ENCODE measurements at places on chromosomes 2 and 18. TPM values are rescaled to one million over a fixed set of nuclear protein-coding genes. Genes with fewer than 3 reads are reported as not detected.
A peak's percentile ranks its signal among the peaks of the same experiment; 100 is the strongest.

- no peaks in the 10 kb centered on the region for H3K4me1 ChIP-seq
- no peak overlapping the region for H3K4me3 ChIP-seq
- H3K27me3 ChIP-seq, result no peaks in the 10 kb centered on the region
These were observed 32.7 kb upstream of the SPRED2 start for GRCh38 chr2:65465124-65465523.

- H3K4me1 ChIP-seq, result peaks cover 15% of the 10 kb centered on the region
- H3K36me3 ChIP-seq, result no peaks in the 10 kb centered on the region
- no peak overlapping the region for H3K4me3 ChIP-seq
- H3K27ac ChIP-seq, result peak overlapping the region; percentile 97
- H3K27me3 ChIP-seq, result no peaks in the 10 kb centered on the region
These were observed 51.1 kb downstream of the TNS1 start for GRCh38 chr2:217951521-217952247.

DNA sequence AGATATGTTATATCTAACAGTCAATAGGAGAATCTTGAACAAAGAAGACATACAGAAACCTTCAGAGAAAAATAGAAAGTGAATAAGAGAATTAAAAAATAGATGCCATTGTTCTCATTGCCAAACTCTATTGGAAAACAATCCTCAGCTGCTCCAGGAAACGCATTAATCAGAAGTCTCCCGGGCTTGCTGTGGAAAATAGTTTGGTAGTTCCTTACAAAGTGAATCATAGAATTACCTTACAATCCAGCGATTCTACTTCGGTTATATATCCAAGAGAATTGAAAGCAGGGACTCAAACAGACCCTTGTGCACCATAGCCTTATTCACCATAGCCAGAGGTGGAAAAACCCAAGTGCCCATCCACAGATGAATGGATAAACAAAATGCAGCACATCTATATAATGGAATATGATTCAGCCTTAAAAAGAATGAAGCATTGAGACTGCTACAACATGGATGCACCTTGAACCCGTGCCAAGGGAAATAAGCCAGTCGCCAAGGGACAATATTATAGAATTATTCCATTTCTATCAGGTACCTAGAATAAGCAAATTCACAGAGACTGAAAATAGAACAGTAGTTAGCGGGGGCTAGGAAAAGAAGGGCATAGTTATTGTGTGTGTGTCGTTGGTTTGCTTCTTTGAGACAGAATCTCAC is 21.9 kb upstream of the CHRNA1 start:
- no peaks in the 10 kb centered on the region for H3K36me3 ChIP-seq
- no peak overlapping the region for H3K27ac ChIP-seq
- H3K4me3 ChIP-seq, result no peak overlapping the region
- H3K4me1 ChIP-seq, result no peaks in the 10 kb centered on the region

DNA sequence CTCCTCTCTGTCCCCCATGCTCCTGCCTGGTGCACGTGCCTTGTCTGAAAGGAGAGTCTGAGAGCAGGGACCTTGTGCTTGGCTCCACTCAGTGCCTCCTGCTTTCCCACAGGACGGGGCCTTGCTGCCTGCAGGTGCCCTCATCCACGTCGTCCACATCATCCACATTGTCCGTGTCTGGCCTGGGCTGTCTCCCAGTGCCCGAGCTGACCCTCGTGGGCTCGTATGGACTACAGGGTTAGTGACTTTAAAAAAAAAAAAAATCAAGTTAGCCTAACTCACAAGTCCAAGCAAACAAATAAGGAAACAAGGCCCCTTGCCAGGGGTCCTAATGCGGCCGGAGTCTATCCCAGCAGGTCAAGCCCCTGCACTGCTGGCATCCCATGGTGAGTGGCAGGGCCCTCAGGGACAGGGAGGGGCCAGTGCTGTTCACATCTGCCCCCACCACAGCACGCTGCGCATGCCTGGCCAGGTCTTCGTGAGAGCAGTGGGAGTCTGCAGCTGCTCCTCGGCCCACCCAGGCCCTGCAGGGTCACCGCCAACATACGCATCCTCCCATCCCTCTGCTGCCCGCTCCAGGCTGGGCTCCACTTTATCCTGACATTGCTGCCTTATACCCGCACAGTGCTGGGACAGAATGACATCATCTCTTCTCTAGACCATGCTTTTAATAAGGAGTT is 232.6 kb downstream of the NDUFA10 start:
- no peak overlapping the region for H3K4me3 ChIP-seq
- no peak for DNase-seq
- no peaks in the 10 kb centered on the region for H3K36me3 ChIP-seq
- no peaks in the 10 kb centered on the region for H3K4me1 ChIP-seq

- no peak overlapping the region for H3K4me3 ChIP-seq
- no peaks in the 10 kb centered on the region for H3K36me3 ChIP-seq
- no peak overlapping the region for H3K27ac ChIP-seq
- H3K27me3 ChIP-seq, result no peaks in the 10 kb centered on the region
These were observed 20.0 kb downstream of the TRIP12 start for GRCh38 chr2:229901819-229902218.

DNA sequence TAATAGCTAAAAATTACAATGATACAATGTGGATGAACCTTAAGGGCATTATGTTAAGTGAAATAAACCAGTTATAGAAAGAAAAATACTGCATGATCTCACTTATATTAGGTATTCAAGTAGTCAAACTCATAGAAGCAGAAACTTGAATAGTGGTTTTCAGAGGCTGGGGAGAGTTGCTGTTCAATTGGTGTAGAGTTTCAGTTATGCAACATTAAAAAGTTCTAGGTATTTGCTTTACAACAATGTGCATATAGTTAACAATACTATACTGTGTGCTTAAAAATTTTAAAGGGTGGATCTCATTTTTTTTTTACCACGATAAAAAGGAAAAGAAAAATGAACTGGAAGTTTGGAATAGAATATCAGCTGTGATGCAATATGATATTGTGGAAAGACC is 479.1 kb downstream of the SPAG16 start:
- no peak overlapping the region for H3K4me3 ChIP-seq
- no peak for DNase-seq
- no peaks in the 10 kb centered on the region for H3K4me1 ChIP-seq
- H3K27ac ChIP-seq, result no peak overlapping the region
- H3K27me3 ChIP-seq, result no peaks in the 10 kb centered on the region
- no peaks in the 10 kb centered on the region for H3K36me3 ChIP-seq

DNA sequence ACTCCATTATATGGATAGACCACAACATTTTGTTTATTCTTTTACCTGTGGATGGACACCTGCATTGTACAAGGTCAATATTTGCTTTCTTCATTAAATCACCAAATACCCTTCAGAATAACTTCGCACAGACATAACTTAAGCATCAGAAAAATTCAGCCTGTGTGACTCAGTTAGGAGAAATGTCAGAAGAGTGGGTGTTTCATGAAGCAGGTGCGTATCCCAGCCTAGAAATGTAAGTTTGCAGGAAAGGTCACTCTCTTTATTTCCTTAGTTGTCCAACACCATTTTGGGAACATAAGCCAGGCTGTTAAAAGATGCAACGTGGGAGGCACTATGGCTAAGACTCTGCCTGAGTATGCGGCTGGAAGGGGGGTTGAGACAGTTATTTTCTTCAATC is 48.6 kb upstream of the FHL2 start:
- H3K4me3 ChIP-seq, result no peak overlapping the region
- no peak for DNase-seq
- H3K27me3 ChIP-seq, result no peaks in the 10 kb centered on the region
- no peaks in the 10 kb centered on the region for H3K4me1 ChIP-seq

DNA sequence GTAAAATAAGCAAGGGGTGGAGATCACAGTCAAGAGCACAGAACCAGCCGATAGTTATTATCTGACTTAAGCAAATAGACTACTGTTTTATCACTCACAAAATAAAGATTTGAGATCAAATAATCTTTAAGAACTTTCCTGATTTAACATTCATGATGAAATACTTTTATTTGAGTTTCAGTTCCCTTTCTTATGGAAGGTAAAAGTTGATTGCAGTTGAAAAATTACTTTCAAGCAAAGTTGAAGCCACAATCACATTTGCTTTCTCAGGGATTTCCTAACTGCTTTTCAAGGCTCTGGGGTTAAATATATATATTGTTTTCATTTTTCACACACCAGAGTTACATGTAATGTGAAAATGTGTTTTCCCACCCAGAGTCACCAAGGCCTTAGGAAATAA is 599.5 kb downstream of the KCNJ3 start:
- H3K36me3 ChIP-seq, result no peaks in the 10 kb centered on the region
- DNase-seq, result no peak
- H3K27ac ChIP-seq, result no peak overlapping the region
- no peaks in the 10 kb centered on the region for H3K27me3 ChIP-seq

- H3K4me1 ChIP-seq, result no peaks in the 10 kb centered on the region
- no peaks in the 10 kb centered on the region for H3K27me3 ChIP-seq
- no peak overlapping the region for H3K27ac ChIP-seq
These were observed 31.6 kb upstream of the ZNF804A start for GRCh38 chr2:184566716-184567115.

GRCh38 chr2:44578471-44579093 is 216.8 kb downstream of the CAMKMT start:
- no peaks in the 10 kb centered on the region for H3K27me3 ChIP-seq
- H3K4me1 ChIP-seq, result no peaks in the 10 kb centered on the region
- no peaks in the 10 kb centered on the region for H3K36me3 ChIP-seq
- H3K27ac ChIP-seq, result no peak overlapping the region
- no peak overlapping the region for H3K4me3 ChIP-seq

DNA sequence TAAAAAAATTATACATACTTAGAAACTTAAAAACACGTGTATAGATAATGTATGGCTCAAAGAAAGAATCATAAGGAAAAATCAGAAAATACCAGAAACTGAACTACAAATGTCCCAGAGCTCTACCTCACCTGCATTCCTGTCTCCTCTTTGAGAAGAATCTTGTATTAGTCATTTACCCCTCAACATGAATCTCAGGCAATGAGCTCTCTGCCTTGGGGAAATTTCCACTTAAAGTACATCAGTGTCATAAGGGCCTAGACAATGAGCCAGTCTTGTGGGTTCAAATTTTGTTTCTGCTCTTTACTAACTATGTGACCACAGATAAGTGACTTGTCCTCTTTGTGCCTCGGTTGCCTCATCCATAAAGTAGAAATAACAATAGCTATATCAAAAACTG is 40.1 kb downstream of the SCG2 start:
- no peak overlapping the region for H3K4me3 ChIP-seq
- no peaks in the 10 kb centered on the region for H3K36me3 ChIP-seq
- no peaks in the 10 kb centered on the region for H3K27me3 ChIP-seq

- no peak for DNase-seq
- no peak overlapping the region for H3K27ac ChIP-seq
- H3K27me3 ChIP-seq, result no peaks in the 10 kb centered on the region
- H3K4me1 ChIP-seq, result no peaks in the 10 kb centered on the region
- H3K36me3 ChIP-seq, result no peaks in the 10 kb centered on the region
These were observed 41.1 kb downstream of the ACVR1C start for GRCh38 chr2:157587576-157587975.

GRCh38 chr2:229572507-229573271 is 141.7 kb downstream of the DNER start:
- no peak overlapping the region for H3K4me3 ChIP-seq
- DNase-seq, result no peak
- H3K27ac ChIP-seq, result peak overlapping the region; percentile 61
- no peaks in the 10 kb centered on the region for H3K4me1 ChIP-seq

DNA sequence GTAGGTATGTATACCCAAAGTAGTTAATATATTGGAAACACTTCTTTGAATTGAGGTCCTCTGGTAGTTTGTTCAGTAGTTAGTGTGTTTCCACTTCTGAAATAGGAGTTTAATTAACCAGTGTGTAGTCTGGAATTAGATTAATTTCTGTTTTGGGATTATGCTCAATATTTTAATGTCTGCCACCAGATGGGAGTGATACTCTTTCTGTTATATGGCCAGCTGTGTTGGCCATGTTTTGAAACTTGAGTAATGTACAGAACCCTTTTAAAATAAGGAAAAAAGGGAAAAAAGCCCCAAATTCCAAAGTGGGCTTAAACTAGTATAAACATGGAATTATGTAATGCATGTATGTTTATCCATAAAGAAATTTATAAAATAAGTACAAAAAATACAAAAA is 147.7 kb downstream of the CTNNA2 start:
- no peaks in the 10 kb centered on the region for H3K4me1 ChIP-seq
- no peak overlapping the region for H3K4me3 ChIP-seq
- H3K27ac ChIP-seq, result no peak overlapping the region
- no peak for DNase-seq
- H3K36me3 ChIP-seq, result no peaks in the 10 kb centered on the region

DNA sequence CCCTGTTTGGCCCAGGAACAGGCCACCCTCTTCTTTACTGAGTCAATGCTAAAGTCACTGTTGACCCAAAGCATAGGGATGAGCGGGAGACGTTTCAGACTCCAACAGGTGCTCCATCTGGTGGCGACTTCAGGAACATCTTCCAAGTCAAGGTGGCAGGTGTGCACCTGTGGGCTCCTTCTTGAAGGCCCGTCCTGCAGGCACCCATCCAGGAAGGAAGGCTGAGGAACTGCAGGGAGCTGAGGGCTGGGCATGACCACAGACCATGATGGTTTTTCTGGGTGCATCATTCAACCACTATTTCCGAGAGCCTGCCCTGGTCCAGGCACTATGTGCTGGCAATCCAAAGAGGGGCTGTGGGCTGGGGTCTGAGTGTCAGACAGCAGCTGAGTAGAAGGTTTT is 142.8 kb downstream of the NDUFA10 start:
- no peaks in the 10 kb centered on the region for H3K4me1 ChIP-seq
- no peaks in the 10 kb centered on the region for H3K27me3 ChIP-seq
- no peak overlapping the region for H3K4me3 ChIP-seq
- no peak overlapping the region for H3K27ac ChIP-seq
- DNase-seq, result peak; percentile 59

DNA sequence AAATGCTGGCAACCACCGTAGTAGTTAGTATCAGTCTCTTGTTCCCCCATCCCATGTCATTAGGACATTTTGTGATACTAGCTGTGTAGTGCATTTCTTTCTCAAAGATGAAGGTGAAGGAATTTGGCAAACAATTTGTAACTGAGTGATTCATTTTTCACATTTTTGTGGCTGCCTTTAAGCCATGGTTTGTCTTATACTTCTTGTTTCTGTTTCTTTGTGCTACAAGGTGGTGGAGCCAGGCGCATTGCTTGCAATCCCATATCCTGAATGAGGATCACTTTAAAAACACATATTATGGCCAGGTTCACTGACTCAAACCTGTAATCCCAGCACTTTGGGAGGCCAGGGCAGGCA is 40.6 kb downstream of the GPD2 start:
- H3K27ac ChIP-seq, result no peak overlapping the region
- no peaks in the 10 kb centered on the region for H3K27me3 ChIP-seq
- no peak for DNase-seq
- H3K4me3 ChIP-seq, result no peak overlapping the region

TXNDC2 gene
- total RNA-seq, result not detected

CCNT2 gene
- total RNA-seq, result 105 TPM

GREB1L gene
- total RNA-seq, result 4.8 TPM

SLC16A14 gene
- 28.6 TPM for total RNA-seq

QPCT gene
- 6.3 TPM for total RNA-seq

GRHL1 gene
- total RNA-seq, result 2.8 TPM

RAB6D gene
- 0.15 TPM for total RNA-seq

AMER3 gene
- total RNA-seq, result not detected

CCDC178 gene
- 1.0 TPM for total RNA-seq

C2orf80 gene
- total RNA-seq, result not detected

GPR39 gene
- 6.8 TPM for total RNA-seq

ALPG gene
- not detected for total RNA-seq
